ENCODE measurements at places on chromosomes 12 and 14.

- DNase-seq: no peak
These were observed 287.6 kb upstream of the E2F7 start for GRCh38 chr12:77352946-77353345.

GRCh38 chr12:2165021-2165420 lies 112.2 kb downstream of the CACNA1C start:
- no peak for DNase-seq

GRCh38 chr12:114163771-114164170 lies 197.6 kb upstream of the RBM19 start:
- peak; percentile 69 for DNase-seq

GRCh38 chr12:112716099-112717093 lies 75.2 kb upstream of the RPH3A start:
- peak; percentile 11 for DNase-seq

- DNase-seq: no peak
These were observed 902.7 kb downstream of the BCL11B start for GRCh38 chr14:98369344-98369743.
